A549 treated with DMSO at 1 μM for 4 hours (cell line): ENCODE measurements at places on chromosomes 11 and 22. TPM values are rescaled to one million over a fixed set of nuclear protein-coding genes. Genes with fewer than 3 reads are reported as not detected.

FXYD2 gene
- total RNA-seq = 14.5 to 21.4 TPM (median 17.6 TPM) in 5 replicates

POTEH gene
- not detected in 5 replicates for total RNA-seq

CCDC82 gene
- total RNA-seq = 16.0 to 19.9 TPM (median 18.1 TPM) in 5 replicates

PATE4 gene
- total RNA-seq = not detected in 5 replicates

OR6A2 gene
- not detected in 5 replicates for total RNA-seq

DNAJB7 gene
- not detected in 5 replicates for total RNA-seq

LGR4 gene
- 34.8 to 52.4 TPM (median 48.6 TPM) in 5 replicates for total RNA-seq

JAML gene
- total RNA-seq = not detected in 5 replicates

CCDC157 gene
- total RNA-seq = 2.9 to 3.2 TPM (median 2.9 TPM) in 5 replicates
